ENCODE measurements at places on chromosomes 4 and X. TPM values are rescaled to one million over a fixed set of nuclear protein-coding genes. Genes with fewer than 3 reads are reported as not detected.

DNA sequence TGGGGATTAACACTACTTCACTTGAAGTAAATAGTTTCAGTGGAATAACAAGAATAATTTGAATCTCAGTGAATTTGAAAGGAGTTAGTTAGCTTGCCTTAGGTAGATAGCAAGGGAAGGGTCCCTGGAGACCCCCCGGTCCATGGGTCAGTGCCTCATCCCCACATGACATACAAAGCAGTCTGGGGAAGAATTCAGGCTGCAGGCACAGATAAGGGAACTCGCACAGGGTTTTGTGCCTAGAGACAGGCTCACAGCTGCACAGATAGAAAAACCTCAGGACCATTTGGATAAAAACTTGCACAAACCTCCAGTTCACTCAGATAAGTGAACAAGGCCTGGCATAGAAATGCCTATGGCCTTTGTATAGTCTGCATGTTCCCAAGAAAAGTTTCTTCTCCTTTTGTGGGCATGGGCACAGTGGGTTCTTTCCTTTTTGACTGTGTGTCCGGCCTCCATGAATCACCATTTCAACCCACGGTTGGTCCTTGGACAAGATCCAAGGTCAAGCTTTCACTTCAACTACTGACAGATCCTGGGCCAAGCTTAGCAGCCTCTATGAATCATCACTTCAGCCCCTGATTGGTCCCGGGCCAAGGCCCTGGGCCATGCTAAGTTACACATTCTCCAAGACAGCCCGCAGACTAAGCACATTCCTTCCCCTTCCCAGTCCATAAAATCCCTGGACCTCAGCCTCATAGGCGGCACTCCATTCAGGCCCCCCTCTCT lies 108.3 kb upstream of the KLHL4 start:
- peak; percentile 84 for DNase-seq

DNA sequence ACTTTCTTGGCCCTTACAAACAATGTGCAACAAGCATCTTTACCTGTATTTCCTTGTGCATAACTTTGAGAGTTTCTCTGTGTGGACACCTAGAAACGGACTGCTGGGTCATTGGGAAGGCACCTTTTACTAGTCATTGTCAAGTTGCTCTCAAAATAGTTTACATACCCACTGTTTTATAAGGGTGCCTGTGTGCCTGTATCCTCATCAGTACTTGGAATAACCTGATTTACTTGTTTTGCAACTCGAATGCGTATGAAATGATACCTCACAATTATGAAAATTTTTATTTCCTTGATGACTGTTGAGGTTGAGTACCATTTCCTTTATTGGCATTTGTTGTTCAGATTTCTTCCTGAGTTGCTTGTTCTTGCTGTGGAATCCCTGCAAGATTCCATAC lies 150.8 kb downstream of the STIM2 start:
- no peak for DNase-seq

GRCh38 chrX:2395261-2395992 lies 105.3 kb downstream of the DHRSX start:
- no peak for DNase-seq

DNA sequence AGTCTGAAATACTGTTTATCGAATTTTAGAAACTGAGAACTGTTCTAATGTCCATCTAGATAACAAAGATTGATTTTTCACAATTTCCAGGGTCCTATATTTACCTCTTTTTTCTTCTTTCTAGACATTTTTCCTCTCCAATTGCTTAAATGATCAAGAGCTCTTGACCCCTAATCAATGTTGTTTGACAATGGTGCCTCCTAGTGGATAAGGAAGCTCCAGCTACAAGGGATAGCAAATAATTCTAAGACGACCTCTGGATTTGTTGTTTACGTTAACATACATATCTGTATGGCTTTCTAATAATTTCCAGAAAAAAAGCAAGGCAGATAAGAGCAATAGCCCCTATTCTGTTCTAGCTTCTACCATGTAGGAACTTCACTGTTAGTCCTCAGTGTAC lies 35.8 kb downstream of the GPR82 start:
- no peak for DNase-seq

- DNase-seq, result no peak
Measured at GRCh38 chr4:166846939-166847338, 387.4 kb downstream of the SPOCK3 start.

DNA sequence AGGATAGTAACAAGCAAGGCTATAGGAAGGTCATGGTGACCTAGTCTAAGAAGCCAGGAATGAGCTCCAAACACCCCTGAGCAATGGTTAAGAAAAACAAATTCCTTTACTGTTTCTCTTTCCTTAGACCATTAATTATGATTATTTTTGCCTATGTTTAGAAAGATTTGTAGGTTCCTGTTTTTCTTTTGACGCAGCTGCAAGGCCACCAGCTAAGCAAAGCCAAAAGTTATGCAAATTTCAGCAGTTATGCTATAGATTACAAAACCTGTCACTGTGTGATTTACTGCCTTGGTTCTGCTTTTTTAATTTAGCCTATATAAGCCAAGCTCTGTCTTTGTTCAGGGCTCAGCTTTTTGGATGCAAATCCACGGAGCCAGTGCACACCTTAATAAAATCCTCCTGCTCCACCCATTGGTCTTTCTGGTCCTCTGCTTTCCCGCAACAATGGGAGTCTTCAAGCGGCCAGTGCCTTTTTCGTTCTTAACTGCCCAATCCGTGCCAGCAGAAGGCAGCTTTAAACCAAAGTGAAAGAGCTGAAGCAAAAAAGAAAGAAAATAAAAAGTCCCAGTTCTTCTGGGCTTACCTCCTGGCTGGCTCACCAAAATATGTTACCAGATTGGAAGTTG lies 1.4 kb upstream of the CEP135 start:
- DNase-seq, result no peak

DNA sequence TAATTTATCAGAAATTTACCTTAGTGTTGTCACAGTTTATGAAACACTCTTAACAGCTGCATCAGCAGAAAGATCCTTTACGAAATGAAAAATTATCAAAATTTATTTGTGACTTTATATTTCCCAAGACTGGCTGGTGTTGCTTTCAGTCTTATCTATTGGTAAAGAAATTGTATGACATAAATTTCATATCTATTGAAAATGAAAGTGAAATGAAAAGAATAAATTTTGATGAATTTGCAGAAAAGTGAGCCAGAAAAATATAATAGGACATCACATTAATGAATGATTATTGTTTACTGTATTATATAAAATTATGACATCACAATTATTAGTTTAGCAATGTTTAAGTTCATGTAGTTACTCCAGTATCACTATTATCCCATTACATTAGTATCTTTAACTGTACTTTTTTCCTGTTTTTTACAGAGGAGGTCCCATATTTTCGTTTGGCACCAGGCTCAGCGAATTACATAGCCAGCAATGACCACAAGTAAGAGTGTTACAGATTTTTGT lies 13.2 kb upstream of the TMEM165 start:
- DNase-seq, result no peak

DNA sequence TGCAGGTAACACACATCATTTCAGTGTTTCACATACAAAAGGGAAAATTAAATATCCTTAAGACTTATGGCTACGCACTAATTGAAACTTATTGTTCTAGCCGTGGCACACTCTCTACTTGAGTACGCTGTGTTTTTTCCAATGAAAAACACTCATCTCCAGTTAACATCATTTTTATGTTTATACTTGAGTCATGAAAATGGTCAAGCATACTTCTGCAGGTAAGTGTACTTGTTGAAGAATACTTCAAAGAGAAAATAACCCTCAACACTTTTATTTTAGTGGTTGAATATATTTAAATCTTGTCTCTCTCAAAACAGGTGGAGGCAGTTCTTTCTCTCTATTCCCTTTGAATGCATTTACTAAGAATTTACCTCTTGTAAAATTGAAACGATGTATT lies 538.7 kb upstream of the PCDH7 start:
- no peak for DNase-seq

GRCh38 chr4:99612704-99613103 lies 38.1 kb downstream of the MTTP start:
- no peak for DNase-seq

- peak; percentile 80 for DNase-seq
Measured at GRCh38 chrX:48003367-48003757, 427 bp downstream of the ZNF182 start.

- DNase-seq, result no peak
Measured at GRCh38 chr4:52744588-52744987, 6.6 kb downstream of the ERVMER34-1 start.

- DNase-seq, result no peak
Measured at GRCh38 chr4:140793291-140793690, 37.1 kb upstream of the TBC1D9 start.

- DNase-seq, result peak; percentile 85
Measured at GRCh38 chr4:153222707-153223426, 18.6 kb downstream of the TRIM2 start.

GRCh38 chrX:149759824-149760223 lies 14.0 kb upstream of the HSFX1 start:
- DNase-seq, result peak; percentile 50

- DNase-seq, result no peak
Measured at GRCh38 chrX:128601706-128602105, 549.5 kb upstream of the ACTRT1 start.

- no peak for DNase-seq
Measured at GRCh38 chr4:52704661-52705060, 45.6 kb upstream of the USP46 start.

- no peak for DNase-seq
Measured at GRCh38 chrX:1322393-1322792, 14.2 kb upstream of the IL3RA start.

DNA sequence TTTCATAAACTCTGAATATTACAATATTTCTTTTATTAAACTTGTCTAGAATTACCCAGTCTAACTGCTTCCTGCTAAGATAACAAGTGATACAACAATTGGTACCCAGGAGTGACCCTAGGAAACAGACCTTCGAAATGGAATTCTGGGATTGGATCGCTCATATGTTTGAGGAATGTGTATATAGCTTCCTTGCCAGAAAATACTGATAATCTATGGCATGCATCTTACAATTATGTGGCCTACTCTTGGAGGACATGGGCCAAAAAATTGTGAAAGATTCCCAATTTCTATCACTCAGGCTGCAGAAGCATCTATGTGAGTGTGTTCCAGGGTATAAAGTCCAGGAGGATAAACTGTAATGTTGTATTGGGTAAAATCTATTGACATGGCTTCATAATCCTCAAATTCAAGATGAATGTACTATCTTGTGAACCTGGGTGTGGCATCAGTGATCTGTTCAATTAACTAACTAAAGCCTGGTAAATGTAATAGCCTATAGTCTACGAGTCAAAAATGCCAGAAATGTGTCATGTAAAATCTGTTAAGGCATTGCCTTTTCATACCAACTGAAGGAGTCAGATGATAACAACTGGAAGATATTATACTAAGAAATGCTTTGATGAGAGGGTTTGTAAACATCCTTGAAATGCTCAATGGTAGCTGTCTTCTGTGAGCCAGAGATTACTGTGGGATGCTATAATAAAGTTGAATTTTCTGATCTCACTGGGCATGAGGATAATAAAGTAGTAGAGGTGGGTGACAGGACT lies 1499.3 kb downstream of the PCDH7 start:
- DNase-seq, result no peak

- DNase-seq, result no peak
Measured at GRCh38 chrX:7071390-7071789, 76.1 kb upstream of the STS start.

GRCh38 chr4:72564184-72564583 lies 4.8 kb downstream of the ADAMTS3 start:
- no peak for DNase-seq

- no peak for DNase-seq
Measured at GRCh38 chr4:169136796-169137557, 126.9 kb upstream of the CBR4 start.

GRCh38 chr4:78768452-78769180 lies 7.5 kb upstream of the BMP2K start:
- no peak for DNase-seq

GRCh38 chr4:114509340-114509739 lies 89.3 kb upstream of the UGT8 start:
- no peak for DNase-seq

- DNase-seq, result no peak
Measured at GRCh38 chrX:77450996-77451395, 3.8 kb downstream of the FGF16 start.

GRCh38 chr4:2154215-2154740 lies 87.6 kb downstream of the HAUS3 start:
- DNase-seq, result no peak

DNA sequence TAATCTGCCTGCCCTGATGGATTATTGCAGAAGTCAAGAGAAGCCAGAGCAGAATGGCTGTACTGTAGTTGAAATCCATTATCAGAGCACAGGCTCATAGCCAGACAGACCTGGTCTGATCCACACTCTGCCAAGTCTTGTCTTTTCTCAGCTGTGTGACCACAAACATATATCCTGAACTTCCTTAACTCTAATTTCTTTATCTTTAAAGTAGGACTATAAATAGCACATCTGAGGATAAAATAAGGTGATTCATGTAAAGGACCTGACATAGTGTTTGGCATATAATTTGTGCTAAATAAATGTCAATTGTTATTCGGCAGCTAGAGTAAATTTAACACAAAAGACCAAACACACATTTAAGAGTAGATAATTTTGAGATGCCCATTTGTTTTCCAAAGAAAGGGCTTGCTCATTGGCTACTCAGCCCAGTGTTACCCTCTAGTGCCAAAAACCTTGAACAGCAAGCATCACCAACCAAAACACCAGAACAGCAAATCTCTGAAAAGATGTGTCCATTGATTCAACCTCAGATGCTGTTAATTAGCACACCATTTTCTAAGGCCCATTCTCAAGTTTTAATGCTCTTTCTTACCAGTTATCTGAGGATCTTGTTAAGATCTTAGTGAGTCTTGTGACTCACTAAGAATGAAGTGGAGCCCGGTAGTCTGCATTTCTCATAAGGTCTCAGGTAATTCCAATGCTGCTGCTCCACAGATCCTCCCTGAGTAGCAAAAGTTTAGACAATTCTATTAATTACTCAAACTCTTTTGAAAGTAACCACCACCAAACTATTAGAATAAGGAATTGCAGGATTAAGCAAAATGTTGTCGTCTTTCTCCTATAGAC lies 108.8 kb downstream of the HHIP start:
- DNase-seq, result no peak

- peak; percentile 75 for DNase-seq
Measured at GRCh38 chrX:69309074-69309792, 144.0 kb upstream of the PJA1 start.

GRCh38 chr4:7981738-7982394 lies 42.2 kb upstream of the AFAP1 start:
- no peak for DNase-seq

GRCh38 chr4:1509366-1509765 lies 103.1 kb upstream of the NKX1-1 start:
- DNase-seq, result peak; percentile 53

Gene FDCSP
- total RNA-seq, result not detected

Gene PAGE1
- total RNA-seq, result not detected

Gene LAGE3
- total RNA-seq, result 15.0 TPM

Gene FABP2
- total RNA-seq, result not detected

Gene PRSS12
- 0.48 TPM for total RNA-seq

Gene TLR3
- total RNA-seq, result 13.8 TPM

Gene KLHL34
- total RNA-seq, result not detected

Gene KCND1
- total RNA-seq, result 6.3 TPM

Gene POU3F4
- not detected for total RNA-seq

Gene PLAC1
- total RNA-seq, result not detected

Gene MID2
- total RNA-seq, result 32.1 TPM

Gene SLC4A4
- total RNA-seq, result 3.6 TPM

All from posterior vena cava (tissue), 2 donors.